ENCODE measurements at places on chromosomes 1 and 21.

GRCh38 chr1:70517444-70517843, 106.4 kb downstream of the CTH start:
- H3K27ac ChIP-seq: no peak overlapping the region
- peaks cover 3% of the 10 kb centered on the region for H3K27me3 ChIP-seq
- no peak overlapping the region for H3K4me3 ChIP-seq
- H3K4me1 ChIP-seq: peaks cover 5% of the 10 kb centered on the region
- H3K36me3 ChIP-seq: no peaks in the 10 kb centered on the region
- no peak for DNase-seq

DNA sequence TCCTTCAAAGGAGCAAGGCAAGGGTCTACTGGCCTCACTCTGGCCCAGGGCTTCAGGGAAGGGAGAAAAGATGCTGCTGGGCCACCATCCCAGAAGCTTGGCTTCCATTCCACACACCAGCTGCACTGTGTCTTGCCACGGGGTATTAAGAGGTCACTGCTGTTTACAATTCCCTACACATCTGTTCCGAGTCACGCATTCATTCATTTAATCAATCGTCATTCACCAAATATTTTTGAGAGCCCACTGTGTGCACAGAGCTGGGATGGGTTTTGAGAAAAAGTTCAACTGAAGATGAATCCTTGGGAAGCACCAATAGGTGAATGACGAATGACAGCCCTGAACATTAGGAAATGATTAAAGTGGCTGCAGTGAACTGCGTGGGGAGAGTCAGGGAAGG, 101.7 kb downstream of the NAV1 start:
- no peak overlapping the region for H3K27ac ChIP-seq
- peaks cover 5% of the 10 kb centered on the region for H3K27me3 ChIP-seq
- H3K4me1 ChIP-seq: no peaks in the 10 kb centered on the region
- no peaks in the 10 kb centered on the region for H3K36me3 ChIP-seq

GRCh38 chr1:156086256-156086662, 4.0 kb upstream of the MEX3A start:
- DNase-seq: no peak
- H3K4me1 ChIP-seq: peaks cover 9% of the 10 kb centered on the region
- H3K27ac ChIP-seq: no peak overlapping the region
- H3K36me3 ChIP-seq: no peaks in the 10 kb centered on the region

- H3K4me3 ChIP-seq: no peak overlapping the region
- H3K27ac ChIP-seq: no peak overlapping the region
- no peaks in the 10 kb centered on the region for H3K36me3 ChIP-seq
- peaks cover 9% of the 10 kb centered on the region for H3K27me3 ChIP-seq
- no peaks in the 10 kb centered on the region for H3K4me1 ChIP-seq
- no peak for DNase-seq
Observed at GRCh38 chr1:230781594-230781993, 34.4 kb downstream of the CAPN9 start.

- peaks cover 9% of the 10 kb centered on the region for H3K36me3 ChIP-seq
- H3K4me1 ChIP-seq: no peaks in the 10 kb centered on the region
- H3K27ac ChIP-seq: no peak overlapping the region
- no peak overlapping the region for H3K4me3 ChIP-seq
Observed at GRCh38 chr21:43619856-43620255, 39.4 kb downstream of the HSF2BP start.

- H3K27me3 ChIP-seq: peaks cover 32% of the 10 kb centered on the region
- no peak within 1 kb of the TSS for H3K27ac ChIP-seq
- DNase-seq: peak; percentile 61
- peaks cover 3% of the 10 kb centered on the region for H3K4me1 ChIP-seq
- H3K36me3 ChIP-seq: no peaks in the 10 kb centered on the region
Observed at GRCh38 chr1:201282931-201283829, at the start of gene PKP1. Gene PKP1 (plus strand): TSS chr1:201283506. CDS start chr1:201283703, 197 bp downstream.

DNA sequence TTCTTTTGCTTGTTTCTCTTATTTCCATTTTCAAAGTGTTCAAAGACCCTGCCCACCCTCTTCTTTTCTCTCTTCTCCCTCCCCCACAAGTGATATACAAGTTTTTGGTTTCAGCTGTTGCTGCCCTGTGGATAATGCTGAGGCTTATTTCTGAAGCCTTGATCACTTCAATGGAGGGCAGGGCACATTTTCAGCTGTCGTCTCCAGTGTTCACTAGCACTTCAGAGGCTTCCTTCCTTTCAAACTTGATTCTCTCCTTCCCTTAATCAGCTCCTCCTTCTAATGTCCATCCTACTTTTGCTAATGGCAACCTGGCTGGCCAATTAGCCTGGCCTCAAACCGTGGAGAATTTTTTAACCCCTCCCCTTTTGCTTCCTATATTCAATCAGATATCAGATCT, 435.7 kb upstream of the RUNX1 start:
- no peaks in the 10 kb centered on the region for H3K4me1 ChIP-seq
- H3K27ac ChIP-seq: no peak overlapping the region
- DNase-seq: no peak

Measured in activated CD4-positive, alpha-beta T cell treated with anti-CD3 and anti-CD28 coated beads for 36 hours (primary cell).